NCI-H187 (cell line): ENCODE measurements at places on chromosomes 6 and 20.

DNA sequence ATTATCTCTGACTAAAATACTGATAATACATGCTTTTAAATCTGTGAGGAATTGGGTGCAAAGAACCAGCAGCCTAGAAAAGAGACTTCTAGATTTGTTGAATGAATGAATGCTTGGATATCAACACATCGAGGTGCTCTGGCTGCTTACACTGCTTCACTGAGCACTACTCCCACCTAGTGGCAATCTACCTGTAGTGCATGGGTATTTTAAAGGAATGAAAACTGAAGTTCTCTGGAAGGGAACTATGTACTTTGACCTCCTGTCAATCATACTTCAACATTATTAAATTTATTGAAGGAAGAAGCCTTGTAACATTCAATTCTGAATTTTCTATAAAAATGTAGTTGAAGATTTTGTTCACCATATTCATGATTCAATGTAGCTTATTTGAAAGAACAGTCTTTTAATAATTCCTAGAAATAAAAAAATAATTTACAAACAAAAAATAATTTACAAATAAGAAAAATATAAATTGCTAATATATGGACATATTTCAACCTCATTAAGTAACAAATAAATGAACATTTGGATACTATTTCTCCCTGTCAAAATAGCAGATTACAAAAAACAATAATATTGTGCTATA lies 111.2 kb upstream of the MMS22L start:
- DNase-seq: peak; percentile 18

DNA sequence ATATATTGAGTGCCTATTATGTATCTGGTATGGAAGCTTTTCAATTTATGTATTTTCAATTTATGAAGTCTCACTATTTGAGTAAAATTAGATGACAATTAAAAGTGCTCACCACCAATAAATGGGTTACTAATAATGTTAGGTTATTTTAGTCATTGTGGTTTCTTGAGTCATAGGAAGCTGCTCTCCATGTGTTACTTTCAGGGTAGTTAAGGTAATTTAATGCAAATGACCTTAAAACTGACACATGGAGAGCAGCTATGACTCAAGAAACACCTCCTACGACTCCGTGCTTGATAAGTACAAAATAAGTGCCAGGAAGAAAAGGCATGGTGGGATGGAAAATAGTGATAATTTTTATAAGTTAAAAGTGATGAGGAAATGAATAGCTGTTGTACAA lies 16.5 kb upstream of the TINAG start:
- DNase-seq: no peak

DNA sequence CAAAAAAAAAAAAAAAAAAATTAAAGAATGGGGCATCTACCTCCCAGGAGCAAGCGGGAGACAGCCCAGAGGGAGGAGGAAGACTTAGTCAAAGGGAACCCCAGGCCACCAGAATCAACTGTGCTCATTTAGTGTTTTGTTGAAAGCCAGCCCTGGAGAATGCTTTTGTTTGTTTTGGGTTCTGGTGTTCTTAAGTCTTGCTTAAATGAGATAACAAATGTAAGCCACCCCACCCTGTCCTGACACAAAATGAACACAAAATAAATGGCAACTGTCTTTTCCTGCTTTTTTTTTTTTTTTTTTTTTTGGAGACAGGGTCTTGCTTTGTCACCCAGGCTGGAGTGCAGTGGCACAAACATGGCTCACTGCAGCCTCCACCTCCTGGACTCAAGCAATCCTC lies 165.0 kb upstream of the JARID2 start:
- no peak for DNase-seq

DNA sequence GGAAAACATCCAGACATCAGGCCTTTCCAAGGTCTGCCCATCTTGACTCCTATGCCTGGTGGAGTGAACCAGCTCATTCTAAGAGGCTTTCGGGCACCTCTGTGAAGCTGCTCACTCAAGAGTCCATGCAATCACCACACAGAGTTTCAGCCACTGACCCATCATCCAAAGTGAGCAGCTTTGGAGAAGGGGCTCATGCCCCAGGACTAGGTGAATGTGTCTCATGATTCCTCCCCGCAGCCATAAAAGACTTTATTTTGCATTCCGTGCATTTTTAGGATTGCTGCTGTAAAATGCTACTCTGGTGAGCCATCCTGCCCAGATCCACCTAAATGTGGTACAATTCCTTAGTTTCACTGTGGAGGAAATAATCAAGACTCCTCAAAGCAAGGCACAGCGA lies 44.5 kb upstream of the EZR start:
- DNase-seq: no peak

DNA sequence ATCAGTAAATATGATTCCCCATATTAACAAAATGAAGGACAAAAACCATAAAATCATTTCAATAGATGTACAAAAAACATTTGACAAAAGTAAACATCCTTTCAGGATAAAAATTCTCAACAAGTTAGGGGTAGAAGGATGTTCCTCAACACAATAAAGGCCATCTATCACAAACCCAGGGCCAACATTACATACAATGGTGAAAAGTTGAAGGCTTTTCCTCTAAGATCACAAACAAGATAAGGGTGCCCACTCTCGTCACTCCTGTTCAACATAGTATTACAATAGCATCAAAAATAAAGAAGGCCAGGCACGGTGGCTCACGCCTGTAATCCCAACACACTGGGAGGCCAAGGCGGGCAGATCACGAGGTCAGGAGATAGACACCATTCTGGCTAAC lies 22.6 kb upstream of the ASF1A start:
- no peak for DNase-seq

DNA sequence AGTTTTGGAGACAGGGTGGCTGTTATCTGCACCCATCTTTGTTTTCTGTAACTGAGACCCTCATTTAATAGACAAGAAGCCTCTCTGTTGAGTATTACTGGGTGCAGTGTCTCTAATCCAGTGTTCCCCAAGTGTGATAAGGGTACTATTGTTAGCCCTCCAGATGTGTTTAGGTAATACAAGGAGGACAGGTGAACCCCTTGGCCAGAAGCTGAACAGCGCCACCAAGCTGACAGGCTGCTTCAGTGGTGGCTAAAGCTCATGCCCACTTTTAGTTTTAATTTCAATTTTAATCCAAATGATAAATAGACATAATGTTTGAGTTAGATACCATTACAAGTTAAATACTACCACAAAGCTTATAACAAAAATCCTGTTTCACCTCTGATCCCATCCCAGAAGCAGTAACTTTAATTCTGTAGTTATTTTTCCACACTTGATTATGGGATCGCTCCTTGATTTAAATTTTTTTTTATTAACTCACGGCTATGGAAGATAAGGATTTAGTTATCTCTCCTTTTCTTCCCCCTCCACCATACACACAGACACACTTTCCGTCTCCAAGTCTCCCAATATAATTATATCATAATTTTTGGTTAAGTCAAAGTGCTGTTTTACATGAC lies 8.4 kb upstream of the STK35 start:
- no peak for DNase-seq

DNA sequence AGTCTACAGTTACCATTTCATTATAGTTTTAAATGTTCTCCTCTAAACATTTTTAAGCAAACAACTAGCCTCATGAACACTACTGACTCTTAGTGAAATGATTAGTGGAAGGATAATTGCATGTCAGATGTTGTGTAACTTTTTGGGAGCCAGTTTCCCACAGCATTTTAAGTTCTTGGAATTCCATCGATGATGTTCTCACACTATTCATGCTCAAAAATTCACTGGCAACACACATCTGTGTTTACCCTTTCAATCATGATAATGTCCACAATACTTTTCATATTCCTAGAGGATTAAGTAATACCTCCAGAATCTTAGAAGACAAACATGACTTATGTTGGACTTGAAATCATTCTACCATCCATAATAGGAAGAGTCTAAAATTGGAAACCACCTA lies 678.1 kb upstream of the ID4 start:
- no peak for DNase-seq
